ENCODE measurements at places on chromosomes 11 and 22.

DNA sequence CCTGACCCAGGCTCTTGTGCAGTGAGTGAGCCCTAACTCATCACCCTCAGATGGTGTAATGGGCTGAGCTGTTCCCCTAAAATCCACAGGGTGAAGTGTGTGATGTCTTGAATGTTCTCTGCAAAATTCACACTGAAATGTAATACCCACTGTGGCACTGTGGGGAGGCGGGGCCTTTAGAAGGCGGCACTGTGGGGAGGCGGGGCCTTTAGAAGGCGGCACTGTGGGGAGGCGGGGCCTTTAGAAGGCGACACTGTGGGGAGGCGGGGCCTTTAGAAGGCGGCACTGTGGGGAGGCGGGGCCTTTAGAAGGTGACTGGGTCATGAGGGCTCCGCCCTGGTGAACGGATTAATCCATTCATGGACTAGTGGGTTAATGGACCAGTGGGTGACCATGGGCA, 33.0 kb downstream of the CHID1 start:
- DNase-seq = no peak

DNA sequence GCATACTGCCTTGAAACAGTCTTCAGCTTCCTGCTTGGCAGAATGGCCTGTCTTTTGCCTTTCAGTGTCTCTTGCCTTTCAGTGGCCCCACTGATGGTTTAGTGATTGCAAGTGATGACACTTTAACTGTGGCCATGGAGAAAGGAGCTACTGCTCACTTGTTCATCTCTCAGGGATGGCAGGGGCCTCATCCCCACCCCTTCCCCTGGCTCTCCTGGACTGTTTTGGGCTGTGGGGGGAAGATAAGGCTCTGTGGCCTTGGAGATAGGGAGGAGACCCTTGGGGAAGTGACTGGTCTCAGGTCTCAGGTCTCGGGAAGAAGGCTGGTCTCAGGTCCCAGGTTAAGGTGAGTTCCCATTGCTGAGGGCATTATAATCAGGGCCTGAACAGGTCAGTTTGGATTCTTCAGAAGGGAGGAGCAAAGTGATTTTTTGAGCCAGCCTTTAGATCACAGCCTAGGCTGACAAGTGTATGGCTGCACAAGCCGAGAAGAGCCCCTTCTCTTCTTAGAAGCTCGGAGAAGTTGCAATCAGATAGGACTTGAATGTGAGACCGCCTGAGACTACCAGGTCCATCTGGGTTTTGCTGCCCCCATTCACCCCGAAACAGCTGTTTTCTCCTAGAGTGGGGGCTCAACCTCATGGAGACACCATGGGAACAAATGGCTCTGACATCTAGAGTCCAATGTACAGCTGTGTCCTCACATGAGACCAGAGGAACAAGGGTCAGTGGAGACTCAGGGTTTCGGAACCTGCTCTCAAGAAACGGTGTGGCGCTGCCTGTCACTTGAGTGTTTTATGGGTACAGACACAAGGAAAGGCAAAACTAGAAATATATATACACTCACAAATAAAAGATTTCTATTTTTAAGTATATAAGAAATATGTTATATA, 15.9 kb upstream of the P2RY2 start:
- no peak for DNase-seq

GRCh38 chr11:34028425-34028824, 23.1 kb upstream of the CAPRIN1 start:
- no peak for DNase-seq

- no peak for DNase-seq
Observed at GRCh38 chr11:111107501-111107900, 138.0 kb upstream of the POU2AF2 start.

DNA sequence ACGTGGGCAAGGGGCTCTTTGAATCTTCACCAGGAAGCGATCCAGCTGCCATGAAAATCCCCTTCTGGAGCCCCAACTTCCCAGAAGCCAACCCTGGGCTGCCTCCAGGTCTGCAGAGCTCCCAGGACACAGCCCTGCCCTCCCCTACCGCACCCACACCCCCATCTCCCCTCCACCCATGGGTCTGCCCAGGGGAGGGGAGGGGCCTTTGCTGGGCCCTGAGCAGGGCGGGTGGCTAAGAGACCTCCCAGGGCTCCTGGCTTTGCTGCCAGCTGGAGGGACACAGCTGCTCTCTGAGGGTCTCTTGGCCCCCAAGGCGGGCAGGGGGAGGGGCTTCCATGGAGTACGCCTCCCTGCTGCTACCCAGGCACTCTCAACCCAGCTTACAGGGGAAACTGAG, 64.1 kb downstream of the WNT7B start:
- no peak for DNase-seq

GRCh38 chr11:102026959-102027358, 20.3 kb upstream of the CFAP300 start:
- DNase-seq = no peak

- DNase-seq = no peak
Observed at GRCh38 chr11:111836721-111837120, 34.7 kb downstream of the ALG9 start.

Data from CD4-positive, alpha-beta T cell treated with Interleukin-2 at 100 ng/mL for 4 hours (primary cell).